ENCODE measurements at places on chromosomes 1 and 21. TPM values are rescaled to one million over a fixed set of nuclear protein-coding genes. Genes with fewer than 3 reads are reported as not detected.

Gene KLF17
- 0.13 TPM for total RNA-seq

Gene CRNN
- not detected for total RNA-seq

Gene FNDC10
- total RNA-seq, result 3.6 TPM

Gene CD53
- total RNA-seq, result not detected

Gene AADACL4
- not detected for total RNA-seq

Gene TCHH
- total RNA-seq, result 0.03 TPM

Gene LCE1F
- not detected for total RNA-seq

Gene AMY1C
- total RNA-seq, result not detected

Gene TBX19
- 1.2 TPM for total RNA-seq

Gene EFNA3
- total RNA-seq, result 3.1 TPM

Gene FABP3
- 40.1 TPM for total RNA-seq

Gene CHODL
- total RNA-seq, result 0.07 TPM

Gene KLHL12
- 36.0 TPM for total RNA-seq

Gene ZFP69B
- total RNA-seq, result 1.8 TPM

Gene QSOX1
- total RNA-seq, result 802 TPM

Gene TNN
- not detected for total RNA-seq

Gene S100A11
- total RNA-seq, result 77.9 TPM

Gene BPNT1
- total RNA-seq, result 26.8 TPM

Gene SPSB1
- total RNA-seq, result 21.6 TPM

Gene SLC45A3
- total RNA-seq, result 4.3 TPM

Gene CD101
- 0.59 TPM for total RNA-seq

Gene ZMPSTE24
- total RNA-seq, result 64.0 TPM

Gene S100A14
- not detected for total RNA-seq

Gene CCDC17
- total RNA-seq, result 1.0 TPM

Gene HMGCL
- 53.0 TPM for total RNA-seq

Gene FBXO2
- total RNA-seq, result 3.4 TPM

Gene SLC30A10
- 0.07 TPM for total RNA-seq

Gene F3
- total RNA-seq, result 114 TPM

Gene SPATA45
- total RNA-seq, result not detected

Gene TEDDM1
- total RNA-seq, result not detected

Gene FAM72B
- total RNA-seq, result 1.3 TPM

Gene CSF3R
- not detected for total RNA-seq

Gene C1QTNF12
- 2.2 TPM for total RNA-seq

Gene IFI44
- total RNA-seq, result 12.1 TPM

Gene LCK
- not detected for total RNA-seq

Gene FAM167B
- total RNA-seq, result 0.98 TPM

Gene SLC25A24
- total RNA-seq, result 41.0 TPM

Gene TTLL10
- not detected for total RNA-seq

Gene CAPN8
- not detected for total RNA-seq

Gene HLX
- 4.9 TPM for total RNA-seq

Gene CRYAA
- not detected for total RNA-seq

Gene PRAMEF6
- total RNA-seq, result not detected

Gene GRIK1
- not detected for total RNA-seq

Gene CELF3
- total RNA-seq, result not detected

Gene MYOG
- total RNA-seq, result not detected

Gene TSPAN2
- 0.07 TPM for total RNA-seq

Gene ADAMTS1
- total RNA-seq, result 1,797 TPM

Gene SLC5A9
- total RNA-seq, result not detected

Gene TACSTD2
- total RNA-seq, result 0.26 TPM

Gene VASH2
- total RNA-seq, result 0.26 TPM

Gene KIRREL1
- 244 TPM for total RNA-seq

Gene BATF3
- total RNA-seq, result 3.4 TPM

Gene DHRS3
- total RNA-seq, result 9.6 TPM

Gene TMEM39B
- 7.4 TPM for total RNA-seq

Gene EXOSC10
- 40.5 TPM for total RNA-seq

Gene SLC2A5
- total RNA-seq, result 25.9 TPM

Measured in smooth muscle cell of the pulmonary artery (primary cell).